ENCODE measurements at places on chromosomes 4 and X.

DNA sequence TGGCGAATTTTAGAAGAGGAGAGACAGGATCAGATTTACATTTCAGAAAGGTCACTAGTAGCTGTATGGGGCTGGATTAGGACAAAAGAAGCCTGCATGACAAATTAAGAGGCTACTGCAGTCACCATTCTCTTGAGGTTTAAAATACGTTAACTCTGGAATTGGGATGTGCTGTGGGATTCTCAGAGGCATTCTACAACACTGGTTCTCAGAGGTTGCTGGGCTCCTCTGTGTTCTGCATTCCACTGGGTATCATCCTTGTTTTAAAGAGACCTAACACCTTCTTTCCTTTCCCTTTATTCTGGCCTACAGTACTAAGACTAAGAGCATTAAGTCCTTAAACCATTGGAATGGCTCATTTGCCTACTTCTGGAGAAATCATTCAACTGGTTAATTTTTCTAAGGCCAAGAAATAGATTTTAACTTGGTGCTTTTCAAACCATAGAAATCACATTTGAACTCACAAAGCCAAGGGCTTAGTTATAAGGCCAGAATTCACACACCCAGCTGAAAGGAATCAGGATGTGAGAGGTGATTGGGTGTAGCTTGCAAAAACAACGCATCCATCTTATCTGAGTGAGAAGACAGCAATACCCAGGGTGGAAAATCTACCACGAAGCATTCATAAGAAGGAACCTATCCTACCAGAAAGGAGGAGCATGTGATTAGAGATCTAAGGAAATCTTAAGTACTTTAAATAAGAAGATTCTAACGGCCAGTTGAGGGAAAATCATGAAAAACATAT is 116.6 kb downstream of the SHISA3 start:
- DNase-seq: no peak

DNA sequence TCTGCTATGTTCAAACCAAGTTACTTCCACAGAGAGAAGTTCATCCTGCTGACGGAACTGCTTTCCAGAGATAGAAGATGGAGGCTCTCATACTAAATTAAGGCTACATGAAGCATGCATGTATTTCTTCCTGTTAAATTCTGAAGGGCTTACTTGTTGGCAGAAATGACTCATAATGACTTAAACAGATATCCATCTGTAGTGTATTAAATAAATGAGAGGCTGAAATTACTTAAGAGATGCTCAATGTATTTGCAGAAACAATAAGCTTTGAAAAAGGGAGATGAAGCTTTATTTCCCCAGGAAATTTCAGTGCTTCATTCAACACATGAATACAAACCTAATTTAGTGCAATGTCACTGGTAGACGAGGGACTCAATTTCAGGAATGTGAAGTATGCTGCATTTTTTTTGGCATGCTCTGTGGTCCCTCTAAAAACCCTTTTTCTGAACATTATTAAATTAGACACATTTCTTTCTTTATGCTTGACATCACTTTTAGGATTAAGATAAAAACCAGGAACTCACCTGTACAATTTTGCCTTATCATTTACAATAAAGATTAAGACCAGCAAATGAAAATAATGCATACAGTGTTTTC is 759.1 kb upstream of the POU3F4 start:
- no peak for DNase-seq

DNA sequence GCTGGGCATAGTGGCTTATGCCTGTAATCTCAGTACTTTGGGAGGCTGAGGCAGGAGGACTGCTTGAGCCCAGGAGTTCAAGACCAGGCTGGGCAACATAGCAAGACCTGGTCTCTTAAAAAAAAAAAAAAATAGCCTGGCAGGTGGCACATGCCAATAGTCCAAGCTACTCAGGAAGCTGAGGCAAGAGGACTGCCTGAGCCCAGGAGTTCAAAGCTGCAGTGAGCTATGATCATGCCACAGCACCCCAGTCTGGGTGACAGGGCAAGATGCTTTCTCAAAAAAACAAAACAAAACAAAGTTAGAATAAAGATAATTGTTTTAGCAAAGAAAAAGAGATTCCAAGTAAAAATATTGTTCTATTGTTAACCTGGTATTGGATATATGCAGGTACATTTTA is 75.0 kb downstream of the LRBA start:
- DNase-seq: no peak

DNA sequence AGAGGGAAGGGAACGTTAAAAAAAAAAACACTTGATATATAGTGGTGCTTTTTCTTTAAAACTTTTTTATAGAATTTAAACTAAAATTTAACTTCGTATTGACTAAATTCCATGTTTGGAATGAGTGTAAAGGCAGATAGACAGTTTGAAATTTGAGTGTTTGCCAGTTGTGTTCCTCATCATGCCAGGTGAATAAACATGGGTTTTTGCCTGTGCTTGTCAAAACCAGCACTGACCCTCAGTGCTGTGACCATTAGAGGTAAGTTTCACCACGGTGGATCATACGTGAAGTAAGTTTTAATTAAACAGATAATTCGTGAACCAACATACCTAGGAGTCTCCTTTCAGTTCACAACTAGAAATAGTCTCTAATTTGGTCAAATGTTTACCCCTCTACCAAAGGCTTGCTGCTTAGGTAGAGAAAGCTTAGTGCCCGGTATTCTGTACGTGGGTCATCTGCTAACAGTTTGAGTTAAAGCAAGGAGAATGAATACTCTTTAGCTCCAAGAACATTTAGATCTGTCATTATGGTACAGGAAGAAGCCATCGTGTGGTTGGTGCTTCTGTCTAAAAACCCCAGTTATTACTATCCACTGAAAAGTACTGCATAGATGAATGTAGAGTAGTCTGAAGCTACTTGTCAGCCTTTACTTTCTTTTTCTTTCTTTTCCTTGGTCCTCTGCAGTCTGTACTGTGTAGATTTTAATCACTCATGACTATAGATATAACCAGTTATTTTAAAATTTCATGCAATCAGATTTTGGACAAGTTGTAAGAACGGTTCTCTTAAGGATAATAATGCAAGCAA is 32.7 kb downstream of the KIAA0232 start:
- DNase-seq: no peak

DNA sequence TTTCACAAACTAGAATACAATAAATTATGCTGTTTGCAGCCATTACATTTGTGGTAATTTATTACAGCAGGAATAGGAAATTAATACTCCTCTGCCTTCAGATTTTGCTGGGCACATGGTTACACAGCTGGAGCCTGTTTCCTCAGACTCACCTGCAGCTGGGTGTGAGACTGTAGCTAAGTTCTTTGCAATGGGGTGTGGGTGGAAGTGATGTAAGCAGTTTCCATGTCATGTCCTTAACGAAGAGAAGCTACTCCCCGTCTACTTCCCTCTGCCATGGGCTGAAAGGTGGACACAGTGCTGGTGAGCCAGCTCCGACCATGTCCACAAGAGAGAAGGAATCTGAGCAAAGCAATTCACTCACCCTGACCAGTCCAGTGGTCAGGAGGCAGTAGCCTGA is 18.2 kb downstream of the SH3KBP1 start:
- no peak for DNase-seq

DNA sequence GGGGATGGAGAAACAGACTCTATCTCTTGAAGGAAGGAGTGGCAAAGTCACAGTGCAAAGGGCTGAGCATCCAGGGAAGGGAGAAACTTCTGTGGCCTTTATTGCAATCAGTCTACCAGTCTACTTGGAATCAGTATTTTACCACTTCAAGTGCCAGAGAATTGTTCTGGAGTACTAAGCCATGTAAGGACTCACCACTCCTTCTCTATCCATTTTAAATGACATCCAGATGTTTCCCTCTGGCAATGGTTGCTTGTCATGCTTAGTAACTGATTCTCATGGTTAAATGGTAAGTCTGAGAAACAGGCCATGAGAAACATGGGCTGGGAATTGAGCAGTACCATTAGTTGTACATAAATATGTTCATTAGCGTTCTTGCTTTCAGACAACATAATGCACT is 21.1 kb upstream of the SMIM10 start:
- DNase-seq: no peak

- DNase-seq: no peak
Observed at GRCh38 chr4:157908691-157909090, 264.1 kb downstream of the GASK1B start.

DNA sequence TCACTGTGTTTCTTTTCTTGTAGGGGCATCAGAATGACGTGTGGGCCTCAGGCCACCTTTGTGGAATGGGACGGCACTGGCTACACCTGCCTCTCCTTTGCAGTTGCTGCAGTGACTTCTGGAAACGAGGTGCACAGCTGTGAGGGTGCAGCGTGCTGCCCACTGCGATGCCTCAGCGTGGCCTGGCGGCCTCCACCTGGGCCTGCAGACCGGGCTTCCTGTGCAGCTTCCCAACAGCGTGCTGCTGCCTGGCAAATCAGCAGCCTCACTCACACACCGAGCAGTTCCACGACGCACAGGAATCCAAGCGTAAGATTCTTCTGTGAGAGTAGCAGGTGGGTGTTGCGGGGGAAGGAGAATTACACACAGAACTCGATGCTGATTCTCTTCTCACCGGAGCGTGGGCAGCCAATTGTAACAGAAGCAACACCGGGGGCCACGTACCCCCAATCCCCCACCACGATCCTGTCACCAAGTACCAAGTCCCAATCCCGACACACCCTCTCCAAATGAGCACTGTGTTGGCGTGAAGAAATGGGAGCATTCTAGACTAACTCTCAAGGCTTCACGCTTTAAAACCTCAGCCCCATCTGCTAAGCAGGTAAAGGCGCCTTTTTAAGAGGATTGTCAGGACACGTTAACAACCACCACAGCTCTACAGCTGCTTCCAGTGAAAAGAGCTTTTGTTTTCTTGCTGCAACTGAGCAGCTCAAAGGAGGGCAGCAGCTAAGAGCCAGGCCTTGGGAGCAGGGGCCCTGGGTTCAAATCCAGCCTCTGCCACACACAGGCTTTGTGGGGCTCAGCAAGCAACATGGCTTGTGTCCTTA is 16.9 kb downstream of the WDR1 start:
- no peak for DNase-seq

DNA sequence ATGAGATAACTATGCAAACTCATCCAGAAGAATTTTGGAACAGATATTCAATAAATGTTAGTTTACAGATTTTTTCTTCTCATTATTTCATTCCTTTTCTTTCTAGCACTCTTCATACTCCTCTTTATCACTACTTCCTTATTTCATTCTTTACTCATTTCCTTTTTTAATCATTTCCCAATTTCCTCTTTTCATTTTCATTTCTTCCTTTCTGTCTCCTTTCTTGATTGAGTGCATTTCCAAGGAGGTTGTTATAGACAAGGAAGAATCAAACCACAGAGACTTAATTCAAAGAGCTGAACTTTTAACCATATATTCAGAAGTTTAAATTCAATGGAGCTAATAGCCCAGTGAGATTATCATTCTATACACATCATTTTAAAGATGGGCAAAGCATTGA is 600.7 kb downstream of the ARAP2 start:
- DNase-seq: no peak

GRCh38 chr4:143359644-143360193 is 23.0 kb downstream of the GAB1 start:
- DNase-seq: no peak

DNA sequence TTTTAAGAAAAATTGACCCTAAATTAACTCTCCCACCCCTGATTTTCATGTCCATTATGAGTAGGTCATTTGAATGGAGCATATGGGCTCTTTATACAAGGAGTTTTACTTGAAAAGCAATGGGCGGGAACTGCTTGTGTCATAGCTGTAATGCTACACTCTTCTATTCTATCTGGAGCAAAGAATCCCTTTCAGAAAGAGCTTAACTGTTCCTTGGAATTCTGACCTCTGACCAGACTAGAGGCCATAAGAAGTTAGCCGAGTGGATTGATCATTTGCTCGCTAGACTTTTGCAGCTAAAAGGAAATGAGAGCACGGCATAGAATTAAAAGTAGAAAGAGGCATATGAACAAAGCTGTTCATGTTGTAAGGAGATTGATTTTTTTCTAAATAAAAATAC is 79.1 kb downstream of the DOCK11 start:
- DNase-seq: peak; percentile 97

GRCh38 chr4:77697860-77698590 is 92.4 kb downstream of the CXCL13 start:
- DNase-seq: peak; percentile 37

- DNase-seq: no peak
Observed at GRCh38 chr4:79298484-79298883, 27.4 kb downstream of the NAA11 start.

- DNase-seq: no peak
Observed at GRCh38 chr4:159060161-159060560, 42.7 kb upstream of the RAPGEF2 start.

- no peak for DNase-seq
Observed at GRCh38 chr4:139184129-139184528, 7.1 kb upstream of the ELF2 start.

DNA sequence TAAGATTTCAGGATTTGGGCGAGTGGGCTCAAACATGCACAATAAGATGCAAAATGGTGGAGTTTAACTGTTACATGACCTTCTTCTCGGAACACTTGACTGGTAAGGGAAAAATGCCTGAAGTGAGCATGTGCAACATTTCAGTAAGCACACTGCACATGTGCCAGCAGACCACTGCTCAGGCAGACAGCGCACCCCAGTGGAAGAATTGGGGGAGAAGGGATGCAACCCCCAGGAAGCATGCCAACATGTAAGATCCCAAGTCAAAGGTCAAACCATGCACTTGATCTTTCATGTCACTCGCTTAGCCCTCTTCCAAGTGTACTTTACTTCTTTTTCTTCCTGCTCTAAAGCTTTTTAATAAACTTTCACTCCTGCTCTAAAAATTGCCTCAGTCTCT is 256.3 kb downstream of the CENPC start:
- DNase-seq: peak; percentile 76

DNA sequence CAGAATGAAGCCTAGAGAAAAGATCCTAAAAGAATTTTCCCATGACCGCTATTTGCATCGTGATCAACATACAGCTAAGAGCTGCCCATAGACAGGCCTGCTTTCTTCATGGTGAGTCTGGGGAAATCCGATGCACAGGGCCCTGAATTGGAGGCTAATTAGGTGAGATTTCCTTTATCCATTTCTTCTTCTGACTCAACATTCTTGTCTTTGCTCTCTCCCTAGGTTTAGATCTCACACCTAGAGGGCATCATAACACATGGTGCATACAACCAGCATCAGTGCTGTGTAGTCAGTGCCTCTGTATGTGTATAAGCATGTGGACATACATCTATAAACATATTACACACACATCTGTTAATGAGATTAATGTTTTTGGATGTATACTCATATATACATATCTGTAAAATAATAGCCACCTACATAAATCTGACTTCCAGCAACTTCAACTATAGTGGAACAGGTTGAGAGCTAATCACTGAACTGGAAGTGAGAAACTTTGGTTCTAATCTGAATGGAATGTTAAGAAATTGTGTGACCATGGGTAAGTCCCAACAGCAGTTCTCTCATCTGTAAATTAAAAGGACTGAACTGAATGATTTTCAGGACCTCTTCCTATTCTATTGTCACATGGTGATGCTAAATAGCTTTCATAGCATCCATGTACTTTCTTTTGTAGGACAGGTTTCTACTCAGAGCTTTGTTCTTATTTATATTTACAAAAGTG is 17.5 kb downstream of the GATB start:
- DNase-seq: no peak

DNA sequence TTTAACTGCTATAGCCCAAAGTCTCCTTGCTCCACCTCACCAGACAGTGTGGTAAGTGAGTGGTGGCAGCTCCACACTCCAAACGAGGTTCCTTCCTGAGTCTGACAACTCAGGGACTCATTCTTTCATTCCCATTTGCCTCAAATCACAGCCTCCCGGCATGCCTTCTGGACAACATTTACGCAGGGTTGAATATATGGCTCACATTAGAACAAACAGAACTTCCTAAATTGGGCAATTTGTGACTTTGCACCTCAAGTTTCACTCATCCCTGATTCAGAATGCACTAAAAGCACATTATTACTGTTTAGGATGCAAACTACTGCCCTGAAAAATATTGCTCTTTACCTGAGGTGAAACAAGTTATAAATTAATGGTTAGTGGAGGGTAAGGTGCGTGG is 224.6 kb upstream of the PPARGC1A start:
- DNase-seq: no peak
